Activated CD4-positive, alpha-beta T cell treated with anti-CD3 and anti-CD28 coated beads, Interleukin-2, Interleukin-6, amounts not matched to agents 100 ng/mL and 50 ng/mL, durations not matched to agents 16 hours and 8 hours (primary cell): ENCODE measurements at places on chromosomes 3 and 15.
A peak's percentile ranks its signal among the peaks of the same experiment; 100 is the strongest.

- DNase-seq: no peak
Observed at GRCh38 chr15:67018441-67018840, 47.0 kb upstream of the SMAD3 start.

- no peak for DNase-seq
Observed at GRCh38 chr3:146166415-146166821, 5.4 kb upstream of the PLOD2 start.

DNA sequence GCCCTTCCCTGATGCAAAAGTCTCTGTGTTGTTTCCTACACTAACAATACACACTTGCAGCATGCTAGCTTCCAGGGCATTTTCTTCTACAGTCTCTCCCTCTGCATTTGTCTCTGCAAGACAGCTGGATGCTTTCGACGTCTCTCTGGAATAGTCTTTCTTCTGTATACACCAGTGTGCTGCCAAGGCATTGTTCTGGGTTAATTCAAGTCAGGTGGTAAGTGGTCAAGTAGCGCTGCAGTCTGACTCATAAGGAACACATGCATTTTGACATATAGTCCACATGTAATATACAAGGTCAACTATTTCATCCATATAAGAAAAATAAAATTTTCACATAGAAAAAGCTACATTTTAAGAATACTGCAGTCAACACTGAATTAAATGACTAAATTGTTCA, 92.7 kb downstream of the MYLK start:
- no peak for DNase-seq

- no peak for DNase-seq
Observed at GRCh38 chr3:6097556-6097955, 763.4 kb upstream of the GRM7 start.

DNA sequence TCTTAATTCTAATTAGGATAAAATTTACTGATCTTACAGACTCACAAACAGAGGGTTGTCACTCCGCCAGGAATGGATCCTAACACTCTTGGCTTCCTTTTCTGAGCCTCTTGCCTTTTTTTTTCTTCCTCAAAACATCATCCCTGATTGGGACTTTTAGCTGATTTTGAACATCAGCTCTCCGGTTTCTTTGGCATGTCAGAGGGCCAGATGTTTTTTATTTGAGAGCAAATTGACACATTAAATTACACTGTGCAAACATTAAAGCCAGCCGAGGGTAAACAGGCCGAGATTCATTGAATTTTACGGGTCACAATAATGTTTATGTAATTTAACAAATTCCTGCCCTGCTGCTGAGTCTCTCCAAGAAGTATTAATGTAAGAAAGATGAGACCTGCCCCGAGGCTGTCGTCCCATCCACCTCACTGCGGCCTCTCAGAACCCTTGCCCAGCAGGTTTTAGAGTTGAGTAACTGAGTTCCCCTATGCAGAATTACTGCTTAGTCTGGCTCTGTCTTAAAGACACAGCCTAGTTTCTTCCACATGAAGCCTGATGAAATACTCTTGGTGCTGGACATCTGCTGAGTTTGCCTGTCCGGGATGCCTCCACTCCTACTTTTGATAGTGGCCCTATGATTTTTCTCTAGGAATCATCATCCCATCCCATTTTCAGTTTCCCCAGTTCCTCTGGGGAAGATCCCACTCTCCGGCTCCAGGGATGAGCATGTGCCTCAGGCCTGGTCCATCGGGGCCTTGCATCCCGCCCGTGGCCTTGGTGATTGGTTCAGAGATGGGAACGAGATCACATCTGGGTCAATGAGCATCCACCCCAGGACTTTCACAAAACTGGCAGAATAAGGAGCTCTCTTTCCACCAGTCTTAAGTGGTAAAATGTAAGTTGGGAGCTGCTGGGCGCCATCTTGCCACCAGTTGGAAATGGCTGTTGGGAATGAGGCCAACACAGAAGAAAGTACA, 226.6 kb upstream of the TLE3 start:
- DNase-seq: no peak

GRCh38 chr15:88707771-88708654, 69.2 kb downstream of the ISG20 start:
- no peak for DNase-seq

DNA sequence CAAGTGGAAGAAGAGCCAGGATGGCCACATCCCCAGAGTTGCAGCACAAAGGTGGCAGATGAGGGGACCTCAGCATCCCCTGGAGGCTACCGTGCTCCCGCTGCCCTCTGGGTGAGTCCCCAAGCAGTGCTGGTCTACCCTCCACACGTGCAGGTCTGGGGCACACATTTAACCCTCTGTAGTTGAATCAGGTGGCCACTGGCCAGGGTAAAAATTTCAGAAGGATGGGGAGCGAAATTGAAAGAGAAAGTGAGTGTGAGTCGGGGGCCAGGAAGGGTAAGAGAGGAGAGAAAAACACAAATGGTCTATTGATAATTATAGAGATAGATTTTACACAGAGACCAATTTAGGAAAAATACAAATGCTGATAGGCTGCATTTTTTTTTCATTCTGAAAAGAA, 139.5 kb upstream of the EIF1B start:
- no peak for DNase-seq

DNA sequence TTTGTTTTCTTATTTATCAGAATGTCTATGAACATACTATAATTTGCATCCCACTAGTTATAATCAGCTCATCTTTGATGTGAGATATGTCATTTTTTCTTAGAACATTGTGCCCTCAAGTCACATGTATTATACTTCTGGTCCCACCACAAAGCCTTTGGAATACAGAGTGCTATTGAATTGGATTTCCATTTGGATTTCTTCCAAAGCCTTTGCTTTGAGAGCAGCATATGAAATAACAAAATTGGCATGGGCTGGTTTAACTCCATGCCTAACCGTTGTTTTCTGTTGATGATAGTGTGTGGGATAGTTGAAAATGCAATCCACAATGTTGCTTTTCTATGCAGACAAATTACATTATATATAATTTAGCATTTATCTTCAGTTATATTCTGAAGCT, 284.5 kb upstream of the PLSCR5 start:
- no peak for DNase-seq

DNA sequence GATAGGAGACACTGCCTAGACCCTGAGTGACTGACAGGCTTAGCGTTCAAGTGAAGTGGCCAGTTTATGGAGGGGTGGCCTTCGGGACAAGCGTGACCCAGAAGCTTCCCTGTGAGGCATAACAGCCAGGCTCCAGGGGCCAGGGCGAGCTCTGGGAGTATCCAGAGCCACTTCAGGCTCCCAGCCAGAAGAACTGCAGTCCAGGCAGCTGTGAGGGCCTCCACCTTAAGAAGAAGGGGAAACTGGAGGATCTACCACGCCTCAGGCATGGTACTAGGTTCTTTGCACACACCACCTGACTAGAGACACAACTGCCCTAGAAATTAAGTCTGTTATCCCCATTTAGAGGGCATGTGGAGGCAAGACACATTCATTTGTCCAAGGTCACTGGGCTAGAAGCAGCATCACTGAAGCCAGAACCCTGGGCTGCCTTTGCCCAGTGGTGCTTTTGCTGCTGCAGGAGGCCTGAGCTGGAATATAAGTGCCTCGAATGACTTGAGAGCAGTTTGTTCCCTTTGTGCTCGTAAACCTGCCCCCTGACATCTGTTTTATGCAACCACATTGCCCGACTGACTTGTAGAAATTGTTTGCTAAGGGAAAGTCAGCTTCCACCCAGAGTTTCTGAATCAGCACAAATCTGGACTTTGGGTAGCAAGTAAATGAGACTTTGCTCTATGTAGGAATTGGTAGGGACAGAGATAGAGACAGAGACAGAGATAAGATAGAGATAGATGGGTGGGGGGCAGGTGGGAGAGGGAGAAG, 23.3 kb downstream of the RASGRF1 start:
- DNase-seq: no peak

DNA sequence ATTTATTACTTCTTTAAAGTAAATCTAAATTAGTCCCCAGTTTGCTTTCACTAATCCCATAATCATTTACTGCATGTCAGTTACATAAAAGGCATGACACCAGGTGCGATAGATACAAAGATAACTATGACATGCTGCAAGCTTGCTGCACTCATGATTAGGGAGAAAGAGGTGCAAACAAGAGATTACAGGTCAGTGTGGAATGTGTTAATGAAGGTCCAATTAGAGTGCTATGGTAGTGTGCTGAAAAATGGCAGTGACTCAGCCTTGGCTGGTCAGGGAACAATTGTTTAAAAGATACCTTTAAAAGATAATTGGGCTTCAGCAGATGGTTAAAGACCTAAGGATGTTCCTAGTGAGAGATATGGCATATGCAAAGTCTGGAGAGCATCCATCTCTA, 352.6 kb upstream of the TGFBR2 start:
- DNase-seq: no peak

GRCh38 chr15:75531041-75531450, 48.1 kb downstream of the PTPN9 start:
- DNase-seq: no peak

- no peak for DNase-seq
Observed at GRCh38 chr3:101556064-101556463, 5.6 kb upstream of the TRMT10C start.

DNA sequence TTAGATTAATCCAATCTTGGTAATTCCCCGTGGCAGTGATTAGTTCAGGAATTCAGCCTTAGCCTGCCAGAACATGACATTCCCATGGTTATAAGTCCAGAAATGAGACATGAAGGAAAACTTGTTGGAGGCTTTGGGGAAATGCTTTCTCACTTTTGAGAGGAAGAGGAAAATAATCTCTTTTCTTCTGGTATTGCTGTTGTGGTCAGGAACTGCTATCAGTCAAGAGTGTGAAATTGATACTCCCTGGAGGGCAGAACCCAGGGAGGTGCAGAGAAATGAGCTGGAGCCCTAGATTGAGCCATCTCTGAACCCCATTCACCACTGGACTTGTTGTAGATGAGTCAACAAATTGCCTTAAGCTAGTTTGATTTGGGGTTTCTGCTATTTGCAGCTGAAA, 38.6 kb upstream of the APH1B start:
- peak; percentile 86 for DNase-seq

- peak; percentile 30 for DNase-seq
Observed at GRCh38 chr3:124351430-124352148, 359.7 kb upstream of the ROPN1 start.

DNA sequence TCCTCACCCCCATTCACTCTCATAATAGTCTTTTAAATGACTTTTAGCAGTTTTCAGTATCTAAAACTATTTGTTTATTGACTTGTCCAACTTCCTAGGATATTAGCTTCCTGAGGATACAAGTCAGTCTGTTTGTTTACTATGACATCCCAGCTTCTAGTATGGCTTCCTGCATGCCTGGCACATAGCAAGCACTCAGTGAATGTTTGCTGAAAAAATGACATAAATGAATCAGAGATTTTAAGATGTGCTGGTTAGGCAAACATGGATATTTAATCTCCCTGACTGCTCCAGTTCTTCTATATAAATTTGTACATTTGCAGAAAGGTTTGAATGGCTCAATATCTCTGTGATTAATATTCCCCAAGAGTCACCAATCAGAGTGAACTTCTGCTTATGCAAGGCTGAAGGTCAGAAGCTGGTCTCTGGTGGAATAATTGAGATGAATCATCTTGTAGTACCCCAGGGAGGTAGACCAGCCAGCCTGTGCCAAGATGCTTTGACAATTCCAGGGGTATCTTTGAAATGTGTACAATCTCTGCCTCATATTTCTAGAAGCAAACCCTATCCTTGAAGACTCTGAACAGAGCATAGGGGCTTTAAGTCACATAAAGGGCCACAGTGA, 219.0 kb upstream of the LMCD1 start:
- DNase-seq: no peak

DNA sequence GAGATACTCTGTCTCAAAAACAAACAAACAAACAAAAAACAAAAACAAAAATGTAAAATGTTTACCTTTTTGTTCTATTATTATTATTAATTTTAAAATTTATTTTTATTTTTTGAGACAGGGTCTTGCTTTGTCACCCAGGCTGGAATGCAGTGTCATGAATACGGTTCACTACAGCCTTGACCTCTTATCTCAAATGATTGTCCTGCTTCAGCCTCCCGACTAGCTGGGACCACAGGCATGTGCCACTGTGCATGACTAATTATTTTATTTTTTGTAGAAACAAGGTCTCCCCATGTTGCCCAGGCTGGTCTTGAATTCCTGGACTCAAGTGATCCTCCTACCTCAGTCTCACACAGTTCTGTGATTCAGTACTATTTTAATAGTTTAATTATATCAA, 5.7 kb upstream of the SLC25A26 start:
- no peak for DNase-seq

DNA sequence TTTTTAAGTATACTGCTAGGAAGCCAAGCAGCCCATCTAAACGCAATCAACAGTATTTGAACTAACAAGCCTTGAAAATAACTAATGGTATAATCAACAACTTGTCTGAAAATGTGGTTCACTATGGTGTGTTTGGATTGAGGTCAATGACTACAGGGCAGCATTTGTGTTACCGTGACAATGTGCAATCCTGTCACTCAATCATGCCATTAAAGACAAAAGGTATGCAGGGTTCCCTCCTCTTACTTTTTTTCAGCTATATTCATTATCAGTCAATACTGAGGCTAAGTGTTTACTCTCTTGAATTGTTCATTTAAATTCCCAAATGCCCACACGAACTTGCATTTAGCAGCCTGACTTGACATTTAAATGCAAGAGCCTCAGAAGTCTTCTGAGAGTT, 1099.3 kb upstream of the EPHA6 start:
- DNase-seq: no peak

GRCh38 chr3:42501321-42501680, 1.1 kb upstream of the VIPR1 start:
- DNase-seq: no peak

DNA sequence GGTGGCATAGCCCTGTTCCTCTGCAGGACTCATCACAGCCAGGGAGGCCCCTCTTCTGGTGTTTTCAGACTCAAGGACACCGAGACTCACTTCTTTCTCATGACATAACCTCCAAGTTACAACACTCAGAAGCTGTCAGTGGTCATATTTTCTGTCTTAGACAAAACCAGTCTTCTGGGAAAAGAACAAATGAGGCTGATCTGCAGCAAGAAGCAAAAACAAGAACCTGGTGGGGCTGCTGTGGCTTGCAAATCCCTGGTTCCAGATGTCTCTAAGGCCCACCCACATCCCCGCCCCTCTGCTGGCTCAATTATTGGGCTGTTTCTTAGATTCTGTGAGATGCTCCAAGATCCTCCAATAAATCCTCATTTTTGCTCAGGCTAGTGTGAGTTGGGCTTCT, 16.6 kb upstream of the LOXL1 start:
- no peak for DNase-seq

DNA sequence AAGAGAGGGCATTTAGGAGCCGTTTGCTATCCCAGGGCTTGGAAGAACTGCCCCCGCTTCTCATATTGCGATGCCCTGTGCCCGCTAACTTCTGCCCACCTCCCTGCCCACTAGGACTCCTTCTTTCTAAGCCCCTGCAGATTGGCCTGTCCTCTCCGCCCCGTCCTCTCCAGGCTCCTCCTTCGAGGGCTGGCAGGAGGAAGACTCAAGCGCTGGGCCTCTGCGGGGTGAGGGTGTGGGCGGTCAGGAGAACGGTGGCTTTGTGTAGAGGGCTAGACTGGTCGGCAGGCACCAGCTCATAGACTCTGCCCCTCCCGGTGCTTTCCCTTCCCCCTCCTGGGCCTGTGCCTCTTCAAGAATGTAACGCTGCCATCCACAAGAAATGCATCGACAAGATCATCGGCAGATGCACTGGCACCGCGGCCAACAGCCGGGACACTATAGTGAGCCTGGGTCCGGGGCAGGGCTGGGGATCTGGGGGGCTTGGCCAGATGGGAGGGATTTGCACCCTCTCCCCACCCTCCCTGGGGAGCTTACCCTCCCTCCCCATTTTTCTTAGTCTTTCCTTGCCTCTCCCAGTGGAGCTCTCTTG, 21.9 kb downstream of the PRKCD start:
- no peak for DNase-seq
